Progenitor cell of endocrine pancreas (in vitro differentiated cells): ENCODE measurements at places on chromosomes 2 and 18.

GRCh38 chr18:56196495-56197225, 441.7 kb downstream of the TXNL1 start:
- DNase-seq, result no peak

- no peak for DNase-seq
These were observed 228.3 kb downstream of the TWIST2 start for GRCh38 chr2:239075918-239076758.

- no peak for DNase-seq
These were observed 69.2 kb upstream of the SLC9A2 start for GRCh38 chr2:102550151-102550550.

GRCh38 chr2:240254337-240255164, 114.1 kb upstream of the OTOS start:
- DNase-seq, result no peak

- no peak for DNase-seq
These were observed 37.3 kb downstream of the GPD2 start for GRCh38 chr2:156473445-156473844.

DNA sequence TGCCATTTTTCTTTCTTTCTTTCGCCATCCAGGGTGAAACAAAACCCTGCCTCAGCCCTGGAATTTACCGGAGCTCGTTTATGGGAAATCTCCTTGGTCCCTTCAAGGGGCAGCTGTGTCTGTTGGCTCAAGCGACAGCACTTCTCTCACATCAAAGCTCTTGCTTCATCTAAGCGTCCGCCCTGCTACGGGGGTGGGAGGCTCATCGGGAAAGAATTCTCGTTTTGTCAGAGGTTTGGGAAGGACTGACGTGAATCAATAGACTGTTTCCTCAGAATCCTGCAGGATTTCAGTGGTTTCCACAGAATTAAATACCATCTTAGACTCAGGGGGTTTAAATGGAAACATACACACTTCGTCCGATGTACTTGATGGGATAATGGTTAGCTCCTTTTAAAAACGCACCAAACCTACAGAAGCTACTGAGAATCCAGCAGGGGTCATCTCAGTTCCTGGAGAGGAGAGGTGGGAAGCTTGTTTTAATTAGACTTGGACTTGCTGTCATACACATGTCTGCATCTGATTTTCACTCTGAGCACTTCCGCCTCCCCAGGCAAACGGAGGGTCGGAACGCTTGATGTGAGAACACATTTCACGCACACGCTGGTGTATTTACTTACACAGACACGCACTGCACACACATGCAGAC, 91.6 kb downstream of the ASB1 start:
- no peak for DNase-seq

- no peak for DNase-seq
These were observed 184.4 kb downstream of the TGIF1 start for GRCh38 chr18:3634250-3634939.

- no peak for DNase-seq
These were observed 22.8 kb upstream of the MYO3B start for GRCh38 chr2:170155022-170155722.

DNA sequence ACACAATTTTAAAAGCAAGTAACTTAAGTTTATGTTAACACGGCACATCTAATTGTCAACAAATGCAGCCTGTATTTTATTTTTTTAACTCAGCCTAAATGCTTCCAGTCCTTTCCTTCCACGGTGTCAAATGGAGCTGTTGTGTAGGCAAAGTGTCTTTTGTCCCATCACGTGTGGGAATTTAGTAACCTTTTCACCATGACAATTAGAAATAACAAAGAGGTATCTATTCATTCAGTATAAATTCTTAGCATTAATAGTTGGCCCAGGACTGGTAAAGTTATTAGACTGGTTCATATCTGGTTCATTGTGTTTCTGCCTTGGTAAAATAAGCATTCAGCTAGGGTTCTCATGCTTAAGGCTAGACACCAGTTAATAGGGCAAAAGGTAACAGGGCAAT, 47.9 kb downstream of the FRZB start:
- no peak for DNase-seq

- DNase-seq, result no peak
These were observed 177.8 kb downstream of the LNPK start for GRCh38 chr2:175824243-175824642.

DNA sequence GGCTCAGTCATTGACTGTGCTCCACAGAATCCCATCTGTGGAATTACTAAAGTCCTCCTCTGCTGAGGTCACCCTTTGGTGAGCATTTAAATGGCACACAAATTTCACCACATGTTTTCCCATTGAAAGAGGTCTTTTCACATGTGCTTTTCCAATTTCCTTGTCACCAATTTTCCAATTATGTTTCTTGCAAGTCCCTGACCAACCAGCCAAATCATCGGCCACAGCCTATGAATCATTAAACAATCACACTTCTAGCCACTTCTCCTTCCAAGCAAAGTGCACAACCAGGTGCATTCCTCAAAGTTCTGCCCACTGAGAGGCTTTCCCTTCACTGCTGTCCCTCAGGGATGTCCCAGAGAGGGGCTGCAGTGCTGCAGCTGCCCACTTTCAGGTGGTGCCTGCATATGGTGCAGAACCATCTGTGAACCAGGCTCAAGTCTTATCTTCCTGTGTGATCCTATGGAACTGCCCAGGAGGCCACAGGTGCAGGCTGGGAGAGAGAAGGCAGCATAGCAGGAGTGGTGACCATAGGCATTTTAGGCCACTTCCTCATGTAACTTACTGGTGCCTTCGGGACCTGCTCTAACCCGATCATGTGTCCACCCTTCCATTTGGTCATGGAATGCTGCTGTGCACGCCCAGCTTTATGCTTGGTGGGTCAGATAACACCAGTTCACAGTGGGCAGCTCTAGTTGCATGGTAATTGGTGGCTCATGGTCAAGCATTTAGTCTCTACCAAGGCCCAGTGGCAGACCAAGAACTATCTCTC, 153.0 kb downstream of the SEPTIN10 start:
- no peak for DNase-seq

- no peak for DNase-seq
These were observed 39.6 kb upstream of the PGAP1 start for GRCh38 chr2:196966061-196966460.

- DNase-seq, result no peak
These were observed 7.2 kb downstream of the SLC30A6 start for GRCh38 chr2:32172870-32173269.

DNA sequence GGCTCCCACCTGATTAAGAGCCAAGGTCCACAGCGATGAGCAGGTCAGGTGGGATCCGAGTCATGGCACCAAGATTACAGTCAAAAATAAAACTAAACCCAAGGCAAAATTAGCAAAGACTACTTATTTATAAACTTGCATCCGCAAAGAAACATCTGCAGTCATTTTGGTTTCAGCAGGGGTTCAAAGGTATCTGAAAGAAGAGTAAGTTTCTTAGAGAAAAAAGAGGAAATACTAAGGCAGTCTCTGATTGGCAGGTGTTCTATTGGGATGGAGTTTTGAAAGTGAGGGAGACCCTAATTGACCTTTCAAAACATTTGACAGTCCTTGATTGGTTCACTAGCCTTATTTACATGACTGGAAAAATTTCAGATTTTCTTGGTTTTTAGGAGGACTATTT, 11.0 kb upstream of the PLB1 start:
- DNase-seq, result no peak

DNA sequence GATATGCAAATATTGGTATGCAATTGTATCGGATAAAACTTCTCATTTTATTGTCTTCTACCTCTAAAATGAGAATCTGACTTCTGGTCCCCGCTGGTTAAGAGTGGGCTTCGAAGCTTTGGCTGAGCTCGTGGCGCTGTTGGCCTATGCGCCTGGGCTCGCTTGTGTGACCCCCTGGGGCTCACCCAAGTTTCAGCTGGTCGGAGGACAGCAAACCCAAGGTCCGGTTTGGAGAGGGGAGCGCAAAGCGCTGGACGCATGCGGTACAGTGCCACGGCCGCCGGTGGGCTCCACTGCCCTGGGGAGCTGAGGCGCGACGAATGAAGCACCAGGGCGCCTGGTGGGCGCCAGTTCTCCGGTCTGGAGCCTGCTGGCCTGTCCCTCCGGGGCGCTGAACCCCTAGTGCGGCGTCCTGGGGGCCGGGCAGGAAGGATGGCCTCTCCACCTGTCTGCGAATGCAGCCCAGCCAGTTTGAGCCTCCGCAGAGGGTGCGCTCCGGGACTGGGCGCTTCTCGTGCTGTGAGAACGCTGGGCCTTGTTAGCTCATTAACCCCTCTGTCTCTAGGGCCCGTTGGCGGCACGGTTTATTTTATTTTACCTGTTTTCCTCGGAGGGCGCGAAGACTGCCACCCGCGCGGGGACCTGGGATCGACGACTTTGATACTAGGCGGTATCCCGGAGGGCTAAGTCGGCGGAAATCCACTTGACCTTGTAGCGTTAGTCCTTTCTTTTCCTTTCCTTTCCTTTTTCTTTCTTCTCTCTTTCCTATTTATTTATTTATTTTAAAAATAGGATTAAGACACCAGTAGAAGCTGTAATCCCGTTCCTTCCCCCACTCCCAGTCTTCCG, 10.4 kb downstream of the MEIS1 start:
- DNase-seq, result no peak

DNA sequence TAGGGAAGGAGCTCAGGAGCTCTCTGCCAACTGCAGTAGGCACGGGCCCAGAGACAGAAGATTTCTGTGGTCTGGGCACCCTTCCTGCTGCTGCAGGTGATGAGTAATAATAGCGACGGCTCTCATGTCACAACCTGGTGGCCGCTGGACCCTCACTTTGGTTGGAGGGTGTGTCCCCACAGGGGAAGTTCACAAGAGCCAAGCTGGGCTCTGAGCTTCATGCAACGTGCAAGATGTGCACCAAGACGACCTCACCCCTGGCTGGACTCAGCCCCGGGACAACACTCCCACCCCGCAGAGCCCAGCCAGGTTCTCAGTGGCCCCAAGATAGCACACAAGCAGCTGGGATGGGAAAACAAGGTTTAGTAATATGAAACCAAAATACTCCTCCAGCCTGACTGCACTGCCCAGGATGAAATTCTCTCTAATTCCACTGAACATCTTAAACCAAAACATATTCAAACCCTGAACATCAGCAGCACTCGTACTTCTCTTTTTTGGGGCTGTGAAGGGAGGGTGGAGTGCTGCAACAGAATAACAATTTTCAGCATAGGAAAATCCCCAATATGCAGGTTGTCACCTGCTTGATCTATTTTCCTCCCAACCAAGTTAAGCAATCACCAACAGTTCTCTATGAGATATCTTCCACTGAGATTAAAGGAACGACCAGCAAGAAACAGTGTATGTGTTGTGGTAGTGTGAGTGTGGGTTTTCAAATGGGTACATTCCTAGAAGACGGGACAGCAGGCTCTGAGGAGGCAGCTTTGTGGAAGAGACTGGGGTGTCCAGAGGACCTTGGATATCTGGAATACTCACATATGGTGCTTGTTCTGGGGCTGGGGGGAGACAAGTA, 26.5 kb downstream of the BCL2 start:
- DNase-seq, result no peak

- peak; percentile 44 for DNase-seq
These were observed 112.5 kb upstream of the SLC38A11 start for GRCh38 chr2:165067643-165068486.

GRCh38 chr2:240597419-240598181, 11.1 kb downstream of the CAPN10 start:
- DNase-seq, result no peak

- DNase-seq, result no peak
These were observed 50.1 kb upstream of the CRACDL start for GRCh38 chr2:98985905-98986666.

DNA sequence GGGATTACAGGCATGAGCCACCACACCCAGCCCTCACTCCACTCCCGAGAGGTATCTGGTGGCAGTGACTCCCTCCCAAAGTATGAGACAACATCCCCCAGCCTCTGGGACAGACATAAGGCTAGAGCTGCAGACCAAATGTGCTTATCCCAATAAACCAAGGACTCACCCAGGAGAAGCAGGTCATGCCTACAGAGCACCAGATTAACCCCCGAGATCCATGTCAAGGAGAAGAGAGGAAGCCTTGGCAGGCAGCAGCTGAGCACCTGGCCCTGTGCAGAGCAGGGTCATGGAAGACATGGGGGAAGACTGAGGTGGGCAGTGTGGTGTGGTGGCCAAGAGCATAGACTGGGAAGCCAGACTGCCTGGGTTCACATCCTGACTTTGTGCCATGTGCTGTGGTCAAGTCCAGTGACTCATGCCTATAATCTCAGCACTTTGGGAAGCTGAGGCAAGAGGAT, 7.2 kb downstream of the RAB11FIP5 start:
- no peak for DNase-seq

DNA sequence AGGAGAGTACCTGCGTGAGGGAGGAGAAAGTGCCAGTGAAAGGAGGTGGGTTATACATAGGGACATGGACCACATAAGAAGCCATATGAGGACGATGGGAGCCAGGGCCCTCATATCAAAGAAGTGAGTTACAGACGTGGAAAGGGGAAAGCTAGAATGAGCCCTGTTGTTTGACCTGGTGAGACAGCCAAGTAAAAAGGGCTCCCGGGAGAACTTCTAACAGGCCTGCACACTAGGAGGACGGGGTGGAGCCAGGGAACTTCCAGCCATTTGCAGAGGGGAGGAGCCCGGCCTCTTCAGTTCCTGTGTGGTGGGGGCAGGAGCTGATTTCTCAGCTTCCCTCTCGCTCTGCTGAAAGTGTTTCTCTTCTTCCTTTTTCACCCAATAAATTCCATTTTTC, 84.1 kb upstream of the SLC66A3 start:
- DNase-seq, result no peak

GRCh38 chr18:12742453-12742852, 39.6 kb downstream of the PSMG2 start:
- no peak for DNase-seq

DNA sequence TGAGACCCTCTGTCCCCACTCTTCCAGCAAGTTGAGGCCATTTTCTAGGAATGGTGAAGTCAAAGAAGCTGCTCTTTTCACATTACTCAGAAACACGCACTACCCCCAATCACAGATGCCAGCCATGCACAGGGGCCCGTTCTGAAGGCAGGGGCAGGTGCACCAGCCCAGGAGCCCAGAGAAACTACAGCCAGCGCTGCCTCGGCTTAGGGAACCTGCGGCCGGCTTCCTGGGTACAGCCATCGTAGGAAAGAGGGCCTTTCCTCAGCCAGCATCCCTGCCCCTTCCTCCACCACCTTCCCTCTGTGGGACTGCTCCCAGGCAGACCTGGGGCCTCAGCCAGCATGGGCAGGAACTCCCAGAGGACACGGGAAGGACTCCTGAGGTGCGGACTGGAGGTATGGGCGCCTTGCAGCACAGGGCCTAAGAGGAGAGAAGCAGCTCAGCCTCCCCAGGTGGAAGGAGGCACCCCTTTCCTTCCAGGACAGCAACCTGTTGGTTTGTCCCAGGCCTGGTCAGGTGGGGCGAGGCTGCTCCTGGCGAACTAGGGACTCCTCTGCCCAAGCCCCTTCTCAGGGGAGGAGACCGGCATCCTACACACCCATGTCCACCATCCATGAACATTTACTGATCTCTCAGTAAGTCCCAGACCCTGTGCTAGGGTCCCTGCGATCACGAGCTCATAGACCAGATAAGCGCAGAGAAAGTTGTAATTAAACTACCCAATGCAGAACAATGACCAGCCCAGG, 99.0 kb upstream of the ID2 start:
- DNase-seq, result no peak

- DNase-seq, result no peak
These were observed 62.6 kb downstream of the METTL4 start for GRCh38 chr18:2508678-2509077.
